ENCODE measurements at places on chromosomes 7 and 10. TPM values are rescaled to one million over a fixed set of nuclear protein-coding genes. Genes with fewer than 3 reads are reported as not detected.

DNA sequence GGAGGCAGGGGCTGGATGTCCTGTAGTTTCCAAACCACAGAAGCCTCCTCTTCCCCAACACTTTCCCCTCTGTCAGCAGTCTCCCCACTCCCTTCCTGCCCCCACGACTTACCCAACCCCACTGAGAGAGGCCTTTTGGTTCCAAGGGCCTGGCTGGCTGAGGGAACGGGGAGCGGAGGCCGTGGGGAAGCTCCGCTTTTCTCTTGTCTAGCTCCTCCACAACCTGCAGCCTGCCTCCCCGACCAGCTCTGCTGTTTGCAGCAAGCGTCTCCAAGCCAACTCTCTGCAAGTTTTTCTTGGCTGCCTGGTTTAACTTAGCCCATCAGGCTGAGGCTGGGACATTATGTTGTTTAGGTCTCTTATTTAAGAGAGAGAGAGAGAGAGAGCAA, 126.8 kb downstream of the NEURL1 start:
- no peak for DNase-seq

GRCh38 chr7:20399521-20399920, 68.8 kb downstream of the ITGB8 start:
- no peak for DNase-seq

CRPPA gene
- total RNA-seq: 7.5 TPM

DNA sequence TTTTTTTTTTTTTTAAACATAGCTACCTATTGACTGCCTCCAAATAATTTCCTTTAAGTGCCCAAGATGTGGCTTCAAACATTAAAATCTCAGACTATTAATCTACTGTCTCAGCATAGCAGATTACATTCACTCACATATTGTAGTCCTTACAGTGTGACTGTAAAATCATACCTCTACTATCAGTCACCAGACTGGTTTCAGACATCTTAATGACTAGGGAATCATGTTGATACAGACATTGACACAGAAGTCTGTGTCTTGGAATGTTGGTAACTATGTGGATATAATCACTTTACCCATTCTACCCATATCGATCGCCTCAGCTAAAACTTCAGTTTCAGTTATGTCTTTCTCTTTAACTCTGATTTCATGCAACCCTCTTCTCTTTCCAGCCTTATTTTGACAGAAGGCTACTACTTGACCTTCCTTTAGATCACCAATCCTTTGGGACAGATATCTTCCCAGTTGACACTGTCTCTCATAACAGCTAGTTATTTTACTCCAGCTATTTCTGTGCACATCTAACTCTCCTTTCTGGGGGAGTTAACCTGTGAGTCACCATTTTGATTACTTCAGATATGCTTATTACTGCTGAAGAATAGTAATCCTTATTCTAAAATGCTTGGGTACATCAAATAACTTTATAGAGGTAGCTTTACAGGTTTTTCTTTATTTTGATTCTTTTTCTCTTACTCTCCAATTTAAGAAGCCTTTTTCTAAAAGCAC, 7.0 kb downstream of the TNKS2 start:
- DNase-seq: no peak

DGKI gene
- 79.2 TPM for total RNA-seq

VSTM4 gene
- 10.4 TPM for total RNA-seq
